ENCODE measurements at places on chromosomes 11 and 22.

GRCh38 chr11:74682731-74683278 is 48.4 kb downstream of the CHRDL2 start:
- DNase-seq, result no peak

GRCh38 chr11:75260396-75261170 is 20.0 kb downstream of the TPBGL start:
- DNase-seq, result no peak

DNA sequence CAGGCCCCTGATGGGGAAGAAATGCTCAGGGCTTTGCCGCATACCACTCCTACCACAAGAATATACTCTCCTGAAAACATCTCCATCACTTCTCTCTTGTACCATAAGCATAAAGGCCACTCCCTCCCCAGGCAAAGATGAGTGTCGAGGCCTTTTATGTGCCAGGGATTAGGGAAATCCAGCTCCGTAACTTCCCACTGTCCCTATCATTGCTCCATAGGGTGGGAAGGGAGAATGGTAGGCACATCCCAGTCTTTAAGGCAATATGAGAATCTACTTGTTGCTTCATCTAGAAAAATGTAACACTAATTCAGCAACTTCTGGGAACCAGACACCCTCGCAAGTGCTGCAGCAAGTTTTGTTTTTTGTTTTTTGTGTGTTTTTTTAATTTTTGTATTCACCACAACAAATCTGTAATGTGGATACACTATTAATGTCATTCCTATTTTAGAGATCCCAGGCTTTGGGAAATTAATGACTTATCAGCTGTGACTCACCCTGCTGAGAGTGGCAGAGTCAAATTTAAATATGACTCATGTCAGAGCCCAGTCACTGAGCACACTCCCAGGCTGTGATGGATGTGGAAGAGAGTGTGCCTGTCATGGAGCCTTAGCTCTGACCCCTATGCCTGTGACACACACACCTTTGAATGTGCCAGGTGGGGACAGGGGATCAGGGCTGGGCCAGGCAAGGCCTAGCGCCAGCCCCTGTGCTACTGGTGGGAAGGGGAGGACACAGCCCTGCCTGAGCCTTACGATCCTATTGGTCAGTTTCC is 23.4 kb downstream of the PANX1 start:
- DNase-seq, result no peak

- DNase-seq, result no peak
These were observed 28.5 kb upstream of the PAK1 start for GRCh38 chr11:77502346-77502905.

GRCh38 chr11:70687716-70688115 is 289.4 kb downstream of the CTTN start:
- no peak for DNase-seq

DNA sequence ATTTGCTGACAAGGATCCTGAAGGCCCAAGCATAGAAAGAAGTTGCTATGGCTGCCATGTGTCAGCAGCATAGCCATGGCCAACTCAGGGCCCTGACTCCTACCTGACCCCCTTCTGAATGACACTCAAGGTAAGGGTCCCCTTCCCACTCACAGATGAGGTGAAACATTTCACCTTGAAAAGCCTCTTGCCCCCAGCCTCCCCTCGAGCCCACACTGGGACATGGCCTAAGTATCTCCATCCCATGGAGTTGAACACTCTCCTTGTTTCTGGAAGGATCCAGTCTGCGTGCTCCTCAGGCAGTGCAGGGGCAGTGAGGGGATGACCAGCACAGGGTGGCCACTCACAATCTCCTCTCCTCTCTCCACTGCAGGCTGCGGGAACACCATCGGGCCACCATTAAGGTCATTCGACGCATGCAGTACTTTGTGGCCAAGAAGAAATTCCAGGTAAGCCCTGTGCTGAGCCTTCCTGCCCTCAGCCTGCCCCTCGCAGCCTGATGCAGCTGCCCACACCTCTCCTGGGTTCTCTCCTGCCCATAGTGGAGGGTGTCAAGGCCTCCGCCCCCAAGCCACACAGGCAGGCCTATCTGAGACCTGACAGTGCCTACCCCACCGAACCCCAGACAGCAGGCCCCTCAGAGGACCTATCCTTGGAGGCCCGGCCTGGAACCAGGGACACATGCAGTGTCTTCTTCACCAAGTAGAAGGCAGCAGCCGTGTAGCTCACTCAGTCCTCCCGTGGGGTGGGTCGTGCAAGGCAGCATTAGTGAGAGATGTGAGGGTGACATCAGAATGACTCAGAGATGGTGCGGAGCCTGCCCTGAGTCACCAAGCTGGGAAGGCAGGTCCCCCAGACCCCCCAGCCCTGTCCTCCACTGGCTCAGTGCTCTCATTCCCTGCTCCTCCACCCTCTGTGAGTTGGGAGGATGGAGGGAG is 68.9 kb upstream of the KCNQ1OT1 start:
- DNase-seq, result peak; percentile 7

DNA sequence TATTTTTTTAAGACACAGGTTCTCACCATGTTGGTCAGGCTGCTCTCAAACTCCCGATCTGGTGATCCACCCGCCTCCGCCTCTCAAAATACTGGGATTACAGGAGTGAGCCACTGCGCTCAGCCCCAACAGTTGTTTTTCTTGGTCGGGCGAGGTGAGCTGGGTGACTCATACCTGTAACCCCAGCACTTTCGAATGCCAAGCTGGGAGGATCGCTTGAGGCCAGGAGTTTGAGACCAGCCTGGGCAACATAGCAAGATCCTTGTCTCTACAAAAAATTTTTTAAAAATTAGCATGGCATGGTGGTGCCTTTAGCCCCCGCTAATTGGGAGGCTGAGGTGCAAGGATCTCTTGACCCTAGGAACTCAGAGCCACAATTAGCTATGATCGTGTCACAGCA is 7.0 kb upstream of the NF2 start:
- no peak for DNase-seq

GRCh38 chr11:113332638-113333329 is 18.4 kb downstream of the TTC12 start:
- DNase-seq, result no peak

- no peak for DNase-seq
These were observed 10.7 kb downstream of the OLFML1 start for GRCh38 chr11:7495882-7496551.
